Stimulated activated naive B cell treated with anti-CD40 and anti-IgM and Interleukin-4, amounts not matched to agents 10 μg/mL and 1 μg/mL and 100 μg/mL, for 72 hours (primary cell): ENCODE measurements at places on chromosomes 6 and 20.
A peak's percentile ranks its signal among the peaks of the same experiment; 100 is the strongest.

GRCh38 chr6:41960028-41960427, 18.4 kb upstream of the CCND3 start:
- DNase-seq: no peak
- no peaks in the 10 kb centered on the region for H3K27me3 ChIP-seq
- peak overlapping the region; percentile 48 for H3K27ac ChIP-seq

GRCh38 chr20:51065615-51066014, 42.7 kb upstream of the KCNG1 start:
- peaks cover 17% of the 10 kb centered on the region for H3K27me3 ChIP-seq
- H3K4me3 ChIP-seq: no peak overlapping the region
- H3K27ac ChIP-seq: no peak overlapping the region

GRCh38 chr6:77159730-77160129, 303.6 kb downstream of the HTR1B start:
- no peaks in the 10 kb centered on the region for H3K4me1 ChIP-seq
- H3K27me3 ChIP-seq: no peaks in the 10 kb centered on the region
- no peak overlapping the region for H3K4me3 ChIP-seq

GRCh38 chr6:487956-488355, 96.4 kb downstream of the IRF4 start:
- H3K27ac ChIP-seq: no peak overlapping the region
- H3K4me3 ChIP-seq: peak overlapping the region; percentile 43
- DNase-seq: peak; percentile 39
- peaks cover 73% of the 10 kb centered on the region for H3K4me1 ChIP-seq
- H3K36me3 ChIP-seq: peaks cover 58% of the 10 kb centered on the region
- H3K27me3 ChIP-seq: no peaks in the 10 kb centered on the region

GRCh38 chr6:133202610-133203343, 38.4 kb upstream of the EYA4 start:
- peaks cover 5% of the 10 kb centered on the region for H3K27me3 ChIP-seq
- no peaks in the 10 kb centered on the region for H3K4me1 ChIP-seq
- H3K4me3 ChIP-seq: no peak overlapping the region

DNA sequence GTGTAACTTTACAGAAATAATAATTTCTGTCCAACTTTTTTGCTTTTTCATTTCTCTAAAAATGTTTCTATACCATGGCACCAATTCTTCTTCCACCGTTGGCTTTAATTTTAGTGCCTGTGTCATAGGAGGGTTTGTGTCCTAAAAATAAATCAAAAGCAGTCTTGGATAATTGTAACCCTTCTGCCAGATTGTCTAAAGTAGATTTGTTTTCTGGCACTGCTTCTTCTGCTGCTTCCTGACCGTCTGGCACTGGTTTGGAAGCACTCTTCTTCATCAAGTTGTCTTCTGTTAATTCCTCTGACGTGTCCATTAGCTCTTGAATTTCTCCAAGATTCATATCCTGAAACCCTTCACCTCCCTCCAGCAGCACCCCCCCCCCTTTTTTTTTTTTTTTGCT, 33.1 kb downstream of the SCAF8 start:
- H3K36me3 ChIP-seq: peaks cover 3% of the 10 kb centered on the region
- no peak for DNase-seq
- H3K27me3 ChIP-seq: no peaks in the 10 kb centered on the region
- H3K4me1 ChIP-seq: peaks cover 40% of the 10 kb centered on the region

GRCh38 chr6:44976677-44977641, 351.2 kb upstream of the RUNX2 start:
- H3K4me3 ChIP-seq: no peak overlapping the region
- no peak for DNase-seq
- H3K4me1 ChIP-seq: peaks cover 6% of the 10 kb centered on the region
- peak overlapping the region; percentile 10 for H3K27ac ChIP-seq

- H3K27ac ChIP-seq: peak overlapping the region; percentile 26
- H3K4me3 ChIP-seq: no peak overlapping the region
- DNase-seq: no peak
- peaks cover 12% of the 10 kb centered on the region for H3K4me1 ChIP-seq
Measured at GRCh38 chr6:34155471-34156300, 9.8 kb upstream of the GRM4 start.

DNA sequence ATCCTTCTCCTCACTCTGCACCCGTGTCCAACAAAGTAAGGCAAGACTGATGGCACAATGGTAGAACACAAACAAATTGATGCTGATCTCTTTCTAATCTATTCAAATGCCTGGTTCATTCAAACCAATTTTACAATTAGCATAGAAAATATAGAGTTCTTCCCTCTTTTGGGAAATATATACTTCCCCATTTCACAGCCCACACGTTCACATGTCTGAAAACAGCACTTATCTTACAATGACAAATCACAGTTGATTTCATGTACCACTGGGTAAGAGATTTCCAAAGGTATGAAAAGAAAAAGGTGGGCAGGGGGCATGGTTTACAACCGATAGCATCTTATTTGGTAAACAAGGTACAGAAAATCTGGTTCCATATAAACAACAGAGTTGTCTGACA, 137.6 kb downstream of the RNGTT start:
- H3K36me3 ChIP-seq: peaks cover 42% of the 10 kb centered on the region
- H3K27ac ChIP-seq: no peak overlapping the region
- H3K27me3 ChIP-seq: no peaks in the 10 kb centered on the region

GRCh38 chr20:53322651-53323050, 271.0 kb downstream of the ZNF217 start:
- H3K4me1 ChIP-seq: no peaks in the 10 kb centered on the region
- no peak overlapping the region for H3K4me3 ChIP-seq
- H3K36me3 ChIP-seq: no peaks in the 10 kb centered on the region
- peaks cover 24% of the 10 kb centered on the region for H3K27me3 ChIP-seq
- no peak for DNase-seq

GRCh38 chr20:4512891-4513550, 208.7 kb upstream of the PRND start:
- no peak overlapping the region for H3K4me3 ChIP-seq
- H3K27ac ChIP-seq: no peak overlapping the region
- no peak for DNase-seq
- peaks cover 45% of the 10 kb centered on the region for H3K27me3 ChIP-seq
- H3K36me3 ChIP-seq: no peaks in the 10 kb centered on the region

DNA sequence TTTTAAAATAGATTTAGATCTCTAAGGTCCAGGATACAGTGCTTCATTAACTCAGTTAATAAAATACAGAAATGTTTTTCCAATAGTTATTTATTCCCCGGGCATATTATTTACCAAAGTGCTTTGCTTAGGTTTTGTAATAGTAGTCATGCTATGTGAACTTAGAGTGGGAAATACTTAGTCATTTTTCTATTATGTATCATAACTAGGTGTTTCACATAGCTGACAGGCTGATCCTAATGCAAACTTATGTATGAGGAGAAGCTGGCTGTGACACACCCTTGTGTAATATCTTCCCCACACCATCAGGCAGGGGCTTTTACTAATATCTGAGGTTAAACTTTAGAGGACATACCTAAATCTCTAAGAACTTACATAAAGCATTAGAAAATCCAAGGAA, 277.7 kb upstream of the RIMS1 start:
- no peaks in the 10 kb centered on the region for H3K4me1 ChIP-seq
- no peaks in the 10 kb centered on the region for H3K27me3 ChIP-seq
- no peak overlapping the region for H3K4me3 ChIP-seq
- H3K36me3 ChIP-seq: no peaks in the 10 kb centered on the region
- no peak overlapping the region for H3K27ac ChIP-seq
- no peak for DNase-seq

GRCh38 chr6:14417377-14417776, 299.8 kb downstream of the CD83 start:
- H3K36me3 ChIP-seq: peaks cover 31% of the 10 kb centered on the region
- H3K4me3 ChIP-seq: no peak overlapping the region

GRCh38 chr6:127182501-127182900, 64.0 kb downstream of the RSPO3 start:
- H3K4me1 ChIP-seq: no peaks in the 10 kb centered on the region
- peaks cover 15% of the 10 kb centered on the region for H3K27me3 ChIP-seq
- no peak overlapping the region for H3K4me3 ChIP-seq

- no peak overlapping the region for H3K27ac ChIP-seq
- peaks cover 6% of the 10 kb centered on the region for H3K36me3 ChIP-seq
- H3K4me1 ChIP-seq: no peaks in the 10 kb centered on the region
- peaks cover 34% of the 10 kb centered on the region for H3K27me3 ChIP-seq
- no peak overlapping the region for H3K4me3 ChIP-seq
- DNase-seq: no peak
Measured at GRCh38 chr6:7554533-7555275, 13.2 kb downstream of the DSP start.

GRCh38 chr6:143539734-143540133, 28.2 kb upstream of the FUCA2 start:
- H3K36me3 ChIP-seq: no peaks in the 10 kb centered on the region
- no peak for DNase-seq
- peaks cover 16% of the 10 kb centered on the region for H3K4me1 ChIP-seq
- no peak overlapping the region for H3K4me3 ChIP-seq
- no peaks in the 10 kb centered on the region for H3K27me3 ChIP-seq

DNA sequence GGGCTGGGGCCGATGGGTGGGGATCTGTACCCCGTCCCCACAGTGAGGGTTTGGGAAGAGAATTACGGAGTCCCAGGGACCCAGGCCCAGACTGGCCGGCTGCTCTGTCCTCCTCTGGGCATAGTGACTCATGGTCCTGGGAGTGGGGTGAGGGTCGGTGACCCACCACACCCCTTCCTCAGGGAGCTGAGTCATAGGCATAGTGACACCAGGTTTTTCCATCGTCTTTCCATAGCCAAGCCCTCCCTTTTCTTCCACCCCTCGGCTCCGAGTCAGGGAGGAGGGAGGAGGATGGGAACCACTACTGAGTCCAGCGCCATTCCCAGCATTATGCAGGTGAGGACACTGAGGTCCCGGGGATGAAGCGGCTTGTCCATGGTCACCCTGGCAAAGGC, 8.9 kb downstream of the CYP21A2 start:
- H3K27ac ChIP-seq: no peak overlapping the region
- H3K36me3 ChIP-seq: no peaks in the 10 kb centered on the region
- H3K4me3 ChIP-seq: no peak overlapping the region
- H3K4me1 ChIP-seq: peaks cover 5% of the 10 kb centered on the region
- DNase-seq: no peak
- H3K27me3 ChIP-seq: peaks cover 20% of the 10 kb centered on the region

- no peak for DNase-seq
- peaks cover 20% of the 10 kb centered on the region for H3K27me3 ChIP-seq
- H3K4me1 ChIP-seq: peaks cover 2% of the 10 kb centered on the region
- H3K27ac ChIP-seq: no peak overlapping the region
Measured at GRCh38 chr6:3297909-3298308, 39.2 kb downstream of the PSMG4 start.

DNA sequence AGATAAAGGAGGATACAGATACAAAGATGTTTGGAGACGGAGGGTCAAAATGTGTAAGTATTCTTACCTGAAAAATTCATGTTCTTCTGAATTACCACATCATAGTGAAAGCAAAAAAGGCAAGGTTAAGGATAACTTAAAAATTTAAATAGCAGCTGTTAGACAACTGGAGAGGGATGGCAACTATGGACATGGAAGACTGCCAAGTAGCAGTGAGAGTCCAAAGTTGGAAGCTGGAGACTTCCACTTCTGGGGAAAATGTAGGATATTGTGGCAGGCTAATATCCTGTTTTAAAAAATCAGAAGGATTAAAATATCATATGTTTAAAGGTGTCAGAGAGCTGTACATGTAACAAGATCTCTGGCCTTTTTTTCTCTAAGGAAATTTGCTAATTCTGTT, 29.8 kb downstream of the SYCP2 start:
- no peaks in the 10 kb centered on the region for H3K4me1 ChIP-seq
- H3K27ac ChIP-seq: no peak overlapping the region
- H3K27me3 ChIP-seq: peaks cover 7% of the 10 kb centered on the region

GRCh38 chr6:83592770-83593394, 80.5 kb downstream of the PRSS35 start:
- H3K36me3 ChIP-seq: no peaks in the 10 kb centered on the region
- H3K4me3 ChIP-seq: no peak overlapping the region
- no peaks in the 10 kb centered on the region for H3K27me3 ChIP-seq
- DNase-seq: no peak
- no peak overlapping the region for H3K27ac ChIP-seq

GRCh38 chr20:46963758-46964617, 69.3 kb downstream of the EYA2 start:
- no peak overlapping the region for H3K4me3 ChIP-seq
- no peak overlapping the region for H3K27ac ChIP-seq
- H3K4me1 ChIP-seq: no peaks in the 10 kb centered on the region
- no peak for DNase-seq

DNA sequence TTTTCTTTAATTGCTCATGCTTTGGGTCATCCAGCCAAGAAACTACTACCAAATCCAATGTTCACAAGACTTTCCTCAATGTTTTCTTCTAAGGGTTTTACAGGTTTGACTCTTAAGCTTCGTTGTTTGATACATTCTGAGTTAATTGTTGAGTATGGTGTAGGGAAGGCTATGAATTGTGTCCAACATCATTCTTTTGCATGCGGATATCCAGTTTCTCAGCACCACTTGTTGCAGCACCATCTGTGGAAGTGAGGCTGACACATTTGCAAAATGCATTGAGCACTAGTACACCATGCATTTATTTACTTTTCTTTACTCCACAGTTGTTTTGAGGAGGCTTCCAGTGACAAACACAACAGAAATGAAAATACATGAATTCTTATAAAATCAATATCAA, 17.2 kb downstream of the MICA start:
- H3K27ac ChIP-seq: no peak overlapping the region
- H3K27me3 ChIP-seq: no peaks in the 10 kb centered on the region
- H3K4me3 ChIP-seq: no peak overlapping the region
- no peak for DNase-seq
- peaks cover 31% of the 10 kb centered on the region for H3K4me1 ChIP-seq

GRCh38 chr6:102488729-102489128, 1095.2 kb downstream of the GRIK2 start:
- H3K36me3 ChIP-seq: no peaks in the 10 kb centered on the region
- no peaks in the 10 kb centered on the region for H3K4me1 ChIP-seq
- H3K4me3 ChIP-seq: no peak overlapping the region

GRCh38 chr6:19380293-19380692, 456.9 kb upstream of the ID4 start:
- no peaks in the 10 kb centered on the region for H3K4me1 ChIP-seq
- H3K27ac ChIP-seq: no peak overlapping the region
- no peak overlapping the region for H3K4me3 ChIP-seq
- H3K27me3 ChIP-seq: no peaks in the 10 kb centered on the region
- no peaks in the 10 kb centered on the region for H3K36me3 ChIP-seq

- H3K27ac ChIP-seq: peak overlapping the region; percentile 1
- H3K27me3 ChIP-seq: no peaks in the 10 kb centered on the region
- no peak for DNase-seq
- H3K4me1 ChIP-seq: peaks cover 33% of the 10 kb centered on the region
- no peak overlapping the region for H3K4me3 ChIP-seq
Measured at GRCh38 chr6:33704215-33705066, 7.1 kb downstream of the UQCC2 start.
